ENCODE measurements at places on chromosomes 3 and 15.

DNA sequence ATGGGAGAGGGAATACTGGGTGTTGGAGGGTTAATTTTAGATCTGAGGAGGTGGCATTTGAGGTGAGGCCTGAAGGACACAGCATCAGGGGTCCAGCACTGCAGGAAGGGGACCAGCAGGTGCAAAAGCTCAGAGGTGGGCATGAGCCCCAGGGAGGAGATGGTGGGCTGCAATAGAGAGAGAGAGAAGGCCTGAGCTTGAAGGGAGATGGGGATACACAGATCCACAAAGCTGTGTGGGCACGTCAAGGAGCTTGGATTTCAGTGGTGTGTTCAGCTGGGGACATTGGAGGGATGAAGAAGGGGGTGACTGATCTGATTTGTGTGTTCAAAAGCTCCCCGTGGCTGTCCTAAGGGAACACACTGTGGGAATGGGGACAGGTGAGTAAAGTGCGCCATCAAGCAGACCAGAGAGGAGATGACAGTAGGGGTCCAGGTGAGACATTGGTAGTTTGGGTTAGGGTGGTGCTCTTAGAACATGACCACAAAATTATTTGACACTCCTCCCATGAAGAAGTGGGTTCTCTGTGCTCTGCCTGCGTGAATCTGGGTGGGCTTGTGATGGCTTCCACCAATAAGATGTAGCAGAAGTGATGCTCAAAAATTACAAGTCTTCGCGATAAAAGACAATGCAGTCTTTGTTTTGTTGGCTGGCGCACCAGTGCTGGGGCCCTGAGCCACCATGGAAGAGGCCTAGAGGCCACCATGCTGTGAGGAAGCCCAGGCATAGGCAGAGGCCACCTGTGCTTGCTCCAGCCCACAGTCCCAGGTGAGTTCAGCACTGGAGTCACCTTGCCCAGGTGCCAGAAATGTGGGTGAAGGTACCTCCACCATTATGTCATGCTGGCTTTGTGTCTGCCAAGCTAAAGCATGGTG lies 1.9 kb upstream of the WNT7A start:
- no peak for DNase-seq

DNA sequence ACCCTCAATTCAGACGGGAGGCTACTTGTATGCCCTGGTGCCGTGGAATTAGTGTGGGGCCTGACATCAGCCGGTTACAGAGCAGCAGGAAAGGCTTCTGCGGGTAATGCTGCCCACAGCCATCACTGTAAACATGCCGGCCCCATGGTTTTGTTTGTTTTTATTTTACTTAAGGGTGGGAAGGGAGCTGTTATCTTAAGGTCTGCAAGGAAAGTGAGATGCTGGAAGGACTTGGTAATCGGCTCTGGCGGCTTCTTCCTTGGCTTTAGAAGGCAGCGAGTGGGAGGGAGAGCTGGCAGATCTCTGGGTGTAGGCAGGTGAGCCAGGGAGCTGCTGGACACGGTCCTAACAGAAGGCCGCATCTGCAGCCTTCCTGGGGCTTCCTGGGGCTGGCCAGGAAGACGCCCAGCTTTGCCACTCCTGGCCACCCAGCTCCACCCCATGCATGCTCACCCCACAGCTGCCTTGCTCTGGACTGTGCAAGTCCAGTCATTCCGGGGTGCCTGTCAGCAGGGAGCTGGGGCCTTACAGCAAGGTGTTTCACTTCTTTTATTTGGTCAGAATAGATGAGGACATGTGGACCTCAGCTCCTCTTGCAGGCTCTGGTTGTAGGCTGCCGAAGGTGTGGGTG lies 54.1 kb upstream of the FURIN start:
- DNase-seq: no peak

- DNase-seq: peak; percentile 78
Observed at GRCh38 chr15:94234300-94234699, 2.9 kb downstream of the MCTP2 start.

- DNase-seq: no peak
Observed at GRCh38 chr15:77107068-77107467, 36.2 kb upstream of the TSPAN3 start.

Data from activated CD4-positive, alpha-beta T cell treated with anti-CD3 and anti-CD28 coated beads for 36 hours (primary cell).